Stimulated activated CD4-positive, alpha-beta T cell treated with anti-CD3 and anti-CD28 coated beads, Interleukin-15, amount 100 ng/mL, for 1 hour (primary cell): ENCODE measurements at places on chromosomes 2 and 18.
A peak's percentile ranks its signal among the peaks of the same experiment; 100 is the strongest.

- DNase-seq: no peak
Observed at GRCh38 chr2:30456106-30456505, 9.1 kb downstream of the LCLAT1 start.

DNA sequence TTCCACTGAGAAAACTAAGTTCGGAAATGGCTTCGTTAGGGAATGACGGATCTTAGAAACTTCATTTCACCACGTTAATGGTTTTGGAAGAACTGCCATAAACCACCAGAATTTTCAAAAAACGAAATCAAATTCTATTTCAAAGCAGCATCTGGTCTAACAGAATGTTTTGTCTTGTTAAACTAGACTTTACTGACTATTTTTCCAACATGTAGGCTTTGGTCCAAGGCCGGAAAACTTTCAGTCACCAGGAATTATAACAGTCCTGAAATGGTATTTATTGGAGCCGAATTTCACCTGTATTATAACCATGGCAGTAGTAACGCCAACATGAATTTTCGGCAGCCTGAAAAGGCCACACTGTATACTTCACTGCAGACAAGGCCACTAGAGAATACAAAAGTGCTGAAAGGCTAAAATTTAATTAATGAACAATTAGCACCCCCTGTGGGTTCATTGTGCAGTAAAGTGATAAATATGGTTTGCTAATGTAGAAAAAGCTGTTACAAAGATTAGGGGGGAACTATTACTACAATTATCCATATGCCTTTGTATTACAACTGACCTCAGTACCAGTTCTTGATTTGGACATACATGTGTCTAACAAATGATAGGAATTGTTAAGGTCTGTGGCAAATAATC is 116.4 kb downstream of the ZNF521 start:
- no peak for DNase-seq

DNA sequence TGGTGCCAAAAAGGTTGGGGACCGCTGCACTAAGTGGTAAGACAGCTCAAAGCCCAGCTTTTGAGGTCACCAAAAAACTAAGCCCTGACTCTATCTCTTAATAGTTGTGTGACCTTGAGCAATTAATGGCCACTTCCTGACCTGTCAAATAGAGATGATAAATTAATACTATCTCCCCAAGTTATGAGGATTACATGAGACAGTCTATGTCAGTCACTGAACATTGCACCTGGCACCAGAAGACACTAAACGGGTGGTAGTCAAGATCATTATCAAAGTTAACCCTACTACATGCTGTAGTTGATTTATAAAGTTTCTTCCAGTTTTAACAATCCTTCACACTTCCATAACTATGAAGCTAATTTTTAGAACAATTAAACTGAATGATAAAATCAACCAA is 36.5 kb downstream of the STPG4 start:
- DNase-seq: no peak

GRCh38 chr2:15069149-15069548 is 436.6 kb downstream of the LRATD1 start:
- no peak for DNase-seq

DNA sequence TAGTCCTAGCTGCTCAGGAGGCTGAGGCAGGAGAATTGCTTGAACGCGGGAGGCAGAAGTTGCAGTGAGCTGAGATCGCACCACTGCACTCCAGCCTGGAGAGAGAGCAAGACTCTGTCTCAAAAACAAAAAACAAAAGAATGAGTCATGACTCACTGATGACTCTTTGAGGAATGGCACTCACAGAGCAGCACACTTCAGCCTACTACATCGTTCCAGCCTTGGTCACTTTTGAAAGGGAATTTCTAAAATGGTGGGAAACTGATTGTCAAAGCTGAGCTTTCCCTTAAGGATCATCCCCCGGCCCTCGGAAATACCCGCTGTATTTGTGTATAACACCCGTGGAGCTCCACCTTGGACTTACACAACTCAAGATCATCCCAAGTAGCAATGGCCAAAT is 217.3 kb upstream of the HS6ST1 start:
- DNase-seq: no peak

- no peak for DNase-seq
Observed at GRCh38 chr2:235238537-235238936, 255.3 kb upstream of the AGAP1 start.

DNA sequence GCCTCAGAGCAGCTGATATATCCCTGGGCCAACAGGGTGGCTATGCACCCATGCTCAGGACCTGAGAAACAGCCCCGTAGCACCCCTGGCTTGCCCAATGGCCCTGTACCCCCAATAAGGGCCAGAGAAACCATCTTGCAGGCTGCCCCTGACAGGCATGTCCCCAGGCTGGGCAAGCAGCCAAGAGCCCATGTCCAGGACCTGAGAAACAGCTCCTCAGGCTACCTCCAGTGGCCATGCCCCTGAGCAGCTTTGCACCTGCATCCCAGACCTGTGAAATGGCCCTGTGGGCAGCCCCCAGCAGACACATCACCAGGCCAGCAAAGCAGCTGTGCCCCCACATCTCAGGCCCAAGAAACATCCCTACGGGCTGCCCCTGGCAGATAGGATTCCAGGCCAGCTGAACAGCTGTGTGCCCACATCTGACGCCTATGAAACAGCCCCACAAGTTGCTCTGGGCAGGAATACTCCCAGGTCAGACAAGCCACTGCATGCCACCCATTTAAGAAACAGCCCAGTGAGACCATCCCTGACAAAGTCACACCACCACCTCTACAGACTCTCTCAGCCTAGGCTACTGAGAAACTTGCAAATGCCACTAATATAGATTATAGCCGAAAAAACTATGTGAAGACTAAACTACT is 84.1 kb downstream of the TMEM237 start:
- no peak for DNase-seq

- no peak for DNase-seq
Observed at GRCh38 chr2:12109363-12110017, 363.1 kb downstream of the LPIN1 start.

- no peak for DNase-seq
Observed at GRCh38 chr18:49177071-49177470, 226.3 kb upstream of the SMAD7 start.

DNA sequence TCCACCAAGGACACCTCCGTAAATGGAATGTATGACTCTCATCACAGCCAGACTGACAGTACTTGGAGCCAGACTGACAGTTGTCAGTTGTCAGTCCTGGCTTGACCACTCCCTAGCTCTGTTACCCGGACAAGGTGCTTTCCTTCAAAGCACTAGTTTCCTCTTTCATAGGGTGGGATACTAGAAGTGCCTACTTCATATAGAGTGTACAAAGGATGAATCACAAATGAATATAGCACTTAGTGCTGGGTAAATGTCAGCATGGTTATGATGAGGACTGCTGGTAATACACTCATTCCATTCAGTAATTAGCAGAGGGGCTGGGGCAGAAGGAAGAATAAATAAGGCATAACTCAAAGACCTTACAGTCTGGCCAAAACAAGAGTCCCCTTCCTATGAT is 91.4 kb downstream of the ARL4C start:
- no peak for DNase-seq

DNA sequence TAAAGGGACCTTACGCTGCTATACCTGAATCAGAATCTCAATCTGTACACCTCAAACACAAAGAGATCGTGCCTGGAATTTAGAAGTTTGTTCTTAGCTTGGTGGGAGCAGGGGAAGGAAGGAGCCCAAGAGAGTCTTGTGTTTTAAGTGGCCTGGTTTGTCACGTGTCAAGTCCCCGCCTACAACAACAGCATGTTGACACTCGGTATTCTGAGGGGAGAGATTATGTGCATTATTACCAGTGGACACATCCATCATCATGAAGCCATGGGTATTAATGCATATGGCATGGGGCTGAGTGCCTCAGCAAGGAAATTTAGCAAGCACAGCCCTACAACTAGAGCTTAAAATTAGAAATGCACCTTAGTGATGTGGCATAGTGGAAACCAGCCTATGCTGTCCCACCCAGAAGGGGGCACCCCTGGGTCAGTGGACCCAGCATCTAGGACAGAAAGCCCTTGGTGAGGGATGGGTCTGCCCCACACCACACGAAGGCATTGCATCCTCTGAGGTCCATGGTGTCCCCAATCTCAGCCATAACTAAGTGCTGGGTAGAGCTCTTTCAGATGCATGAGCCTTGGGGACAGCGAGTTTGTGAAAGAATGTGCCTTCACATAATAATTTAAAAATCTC is 138.7 kb downstream of the MGAT5 start:
- DNase-seq: no peak

GRCh38 chr2:160209516-160209856 is 9.4 kb upstream of the ITGB6 start:
- DNase-seq: no peak

DNA sequence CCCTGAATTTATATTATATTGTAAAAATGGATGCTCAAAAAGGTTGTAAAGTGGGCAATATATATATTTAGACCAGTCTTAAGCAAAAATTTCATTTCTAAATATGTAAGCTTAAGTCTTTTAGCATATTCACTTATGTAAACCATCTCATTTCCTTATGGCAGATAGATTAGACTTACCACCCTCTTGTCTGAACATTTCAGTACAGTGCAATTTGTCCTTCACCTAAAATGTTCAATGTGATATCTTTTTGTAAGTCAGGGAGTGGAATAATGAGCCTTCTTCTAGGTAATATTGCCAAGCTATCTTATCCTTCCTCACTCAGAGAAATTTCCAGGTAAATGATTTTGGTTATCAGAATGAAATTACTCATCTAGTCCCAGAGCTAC is 92.3 kb downstream of the KLF7 start:
- DNase-seq: no peak

- DNase-seq: peak; percentile 26
Observed at GRCh38 chr2:232838406-232838874, 31.6 kb upstream of the SNORC start.

DNA sequence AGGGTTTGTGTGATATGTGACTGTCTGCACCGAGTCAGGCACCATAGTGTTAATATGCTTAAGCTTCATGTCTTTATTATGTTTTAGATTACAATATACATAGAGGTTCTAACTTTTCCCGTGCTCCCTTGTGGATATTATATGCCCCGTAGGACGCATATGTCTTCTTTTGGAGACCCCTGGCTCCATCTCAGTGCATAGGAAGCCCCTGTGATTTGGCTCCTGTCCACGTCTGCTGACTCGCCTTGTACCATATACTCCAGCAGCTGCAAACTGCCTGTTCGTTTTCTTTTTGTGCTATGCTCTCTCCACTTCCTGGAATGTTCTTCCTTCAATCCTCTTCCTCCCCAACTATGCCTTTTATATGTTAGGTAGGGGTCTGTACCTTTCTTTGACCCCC is 110.9 kb downstream of the PTRHD1 start:
- DNase-seq: no peak

- DNase-seq: no peak
Observed at GRCh38 chr2:37181726-37182684, 6.5 kb downstream of the SULT6B1 start.
